ENCODE measurements at places on chromosomes 16 and 17.

DNA sequence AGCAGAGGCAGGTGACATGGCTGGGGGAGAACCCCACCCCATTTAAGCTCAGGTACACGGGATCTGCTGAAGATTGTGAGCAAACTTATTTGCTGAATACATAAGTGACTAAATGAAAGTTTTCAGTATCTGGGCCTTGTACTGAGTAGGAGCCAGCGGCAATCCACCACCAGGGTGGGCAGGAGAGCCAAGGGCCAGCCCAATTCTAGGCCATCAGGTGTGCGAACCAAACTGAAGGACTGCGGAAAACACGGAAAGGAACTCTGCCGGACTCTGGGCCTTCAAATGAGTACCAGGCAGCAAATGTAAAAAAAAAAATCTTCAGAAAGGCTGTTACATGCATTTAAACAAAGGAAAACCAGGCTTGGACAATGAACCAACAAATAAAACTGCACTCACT, 19.7 kb downstream of the ARHGAP17 start:
- no peak for DNase-seq

- DNase-seq, result no peak
Observed at GRCh38 chr17:8018436-8018835, 16.0 kb downstream of the GUCY2D start.

- DNase-seq, result no peak
Observed at GRCh38 chr17:5585836-5586521, 1.7 kb upstream of the NLRP1 start.

- peak; percentile 89 for DNase-seq
Observed at GRCh38 chr16:71540-72401, 660 bp downstream of the RHBDF1 start.

DNA sequence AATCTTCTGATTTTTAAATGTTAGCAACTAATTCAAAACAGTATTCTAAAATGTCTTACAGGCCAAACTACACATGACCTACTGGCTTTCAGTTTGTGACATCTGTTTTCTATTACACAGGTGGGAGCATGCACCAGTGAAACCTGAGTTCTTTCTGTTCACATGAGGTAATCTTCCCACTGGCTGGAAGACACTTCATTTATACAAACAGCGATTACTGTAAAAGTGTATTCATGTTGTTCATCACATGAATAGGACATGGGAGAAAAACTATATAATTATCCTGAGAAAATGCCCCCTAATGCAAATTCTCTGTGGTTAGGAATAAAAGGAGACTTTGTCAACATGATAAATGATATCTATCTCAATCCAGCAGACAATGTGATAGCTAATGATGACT, 11.1 kb upstream of the PIK3R5 start:
- peak; percentile 59 for DNase-seq

Measured in COLO829 (cell line).